Activated T-helper 2 cell treated with anti-CD3 and anti-CD28 coated beads, Interferon-gamma antibody, Interleukin-2, Interleukin-4, amounts not matched to agents 10 μg/mL and 5 μg/mL and 100 μg/mL, durations not matched to agents 14 hours and 24 hours and 36 hours (primary cell): ENCODE measurements at places on chromosomes 11 and 22. TPM values are rescaled to one million over a fixed set of nuclear protein-coding genes. Genes with fewer than 3 reads are reported as not detected.

GRCh38 chr11:111483431-111483830 lies 28.8 kb downstream of the BTG4 start:
- H3K4me1 ChIP-seq: no peaks in the 10 kb centered on the region
- no peak overlapping the region for H3K27ac ChIP-seq
- H3K27me3 ChIP-seq: peaks cover 35% of the 10 kb centered on the region

The ASRGL1 gene
- 6.1 and 7.4 TPM in 2 replicates for total RNA-seq

- H3K27ac ChIP-seq: no peak overlapping the region
- H3K4me3 ChIP-seq: no peak overlapping the region
- no peaks in the 10 kb centered on the region for H3K27me3 ChIP-seq
- H3K36me3 ChIP-seq: no peaks in the 10 kb centered on the region
- H3K4me1 ChIP-seq: no peaks in the 10 kb centered on the region
These were observed 55.7 kb upstream of the SHANK2 start for GRCh38 chr11:71307811-71308645.

- peaks cover 13% of the 10 kb centered on the region for H3K4me1 ChIP-seq
- H3K36me3 ChIP-seq: peaks cover 7% of the 10 kb centered on the region
- no peaks in the 10 kb centered on the region for H3K27me3 ChIP-seq
- peak within 1 kb of the TSS; percentile 91 for H3K4me3 ChIP-seq
These were observed at the start of gene EFEMP2 for GRCh38 chr11:65872586-65873317. Gene EFEMP2 (minus strand): TSS chr11:65872800. CDS start chr11:65872354, 446 bp downstream.

GRCh38 chr22:16933291-16934282 lies 74.4 kb downstream of the GAB4 start:
- DNase-seq: no peak
- peaks cover under 1% of the 10 kb centered on the region for H3K4me1 ChIP-seq
- H3K4me3 ChIP-seq: no peak overlapping the region

DNA sequence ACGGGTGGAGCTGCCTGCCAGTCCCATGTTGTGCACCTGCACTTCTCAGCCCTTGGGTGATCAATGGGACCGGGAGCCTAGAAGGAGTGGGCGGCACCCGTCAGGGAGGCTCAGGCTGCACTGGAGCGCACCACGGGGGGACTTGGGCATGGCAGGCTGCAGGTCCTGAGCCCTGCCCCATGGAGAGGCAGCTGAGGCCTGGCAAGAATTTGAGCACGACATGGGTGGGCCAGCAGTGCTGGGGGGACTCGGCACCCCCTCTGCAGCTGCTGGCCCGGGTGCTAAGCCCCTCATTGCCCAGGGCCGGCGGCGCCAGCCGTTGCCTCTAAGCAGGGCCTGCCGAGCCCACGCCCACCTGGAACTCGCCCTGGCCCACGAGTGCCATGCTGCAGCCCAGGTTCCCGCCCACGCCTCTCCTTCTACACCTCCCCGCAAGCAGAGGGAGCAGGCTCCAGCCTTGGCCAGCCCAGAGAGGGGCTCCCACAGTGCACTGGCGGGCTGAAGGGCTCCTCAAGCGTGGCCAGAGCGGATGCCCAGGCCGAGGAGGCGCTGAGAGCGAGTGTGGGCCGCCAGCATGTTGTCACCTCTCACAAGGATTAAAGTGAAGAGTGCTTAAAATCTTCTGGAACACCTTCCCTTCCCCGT lies 372.0 kb downstream of the ETS1 start:
- DNase-seq: no peak
- no peak overlapping the region for H3K4me3 ChIP-seq
- H3K27me3 ChIP-seq: no peaks in the 10 kb centered on the region
- H3K4me1 ChIP-seq: no peaks in the 10 kb centered on the region
- H3K27ac ChIP-seq: no peak overlapping the region

The DERL3 gene
- 10.3 TPM in 2 replicates for total RNA-seq

- H3K36me3 ChIP-seq: peaks cover 89% of the 10 kb centered on the region
- no peak for DNase-seq
- peaks cover 34% of the 10 kb centered on the region for H3K4me1 ChIP-seq
These were observed 8.7 kb upstream of the ANKRD13D start for GRCh38 chr11:67280341-67280787.

- no peaks in the 10 kb centered on the region for H3K27me3 ChIP-seq
- no peak overlapping the region for H3K27ac ChIP-seq
- H3K4me1 ChIP-seq: no peaks in the 10 kb centered on the region
- no peaks in the 10 kb centered on the region for H3K36me3 ChIP-seq
These were observed 29.9 kb downstream of the GUCY1A2 start for GRCh38 chr11:106988151-106989077.

DNA sequence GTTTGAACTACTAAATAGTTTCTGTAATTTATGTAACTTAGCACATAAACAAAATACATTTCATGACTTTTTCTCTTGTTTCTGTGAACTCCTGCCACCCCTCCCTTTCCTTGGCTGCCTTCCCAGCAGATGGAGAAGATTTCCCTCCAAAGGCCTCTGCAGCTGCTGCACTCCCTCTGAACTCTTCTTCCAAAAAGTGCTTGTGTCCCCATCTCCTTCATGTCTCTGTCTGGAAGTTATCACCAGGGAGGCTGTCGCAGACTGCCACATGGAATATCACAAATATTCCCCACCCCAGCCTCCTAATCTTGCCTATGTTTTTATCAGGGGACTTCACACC lies 1068.3 kb downstream of the OPCML start:
- H3K27me3 ChIP-seq: no peaks in the 10 kb centered on the region
- H3K36me3 ChIP-seq: no peaks in the 10 kb centered on the region
- H3K4me1 ChIP-seq: no peaks in the 10 kb centered on the region

The TBX10 gene
- not detected in 2 replicates for total RNA-seq

The C1QTNF4 gene
- total RNA-seq: 0.21 and 0.30 TPM in 2 replicates

GRCh38 chr11:71329786-71330185 lies 77.4 kb upstream of the SHANK2 start:
- no peak for DNase-seq
- no peaks in the 10 kb centered on the region for H3K27me3 ChIP-seq
- H3K4me3 ChIP-seq: no peak overlapping the region

DNA sequence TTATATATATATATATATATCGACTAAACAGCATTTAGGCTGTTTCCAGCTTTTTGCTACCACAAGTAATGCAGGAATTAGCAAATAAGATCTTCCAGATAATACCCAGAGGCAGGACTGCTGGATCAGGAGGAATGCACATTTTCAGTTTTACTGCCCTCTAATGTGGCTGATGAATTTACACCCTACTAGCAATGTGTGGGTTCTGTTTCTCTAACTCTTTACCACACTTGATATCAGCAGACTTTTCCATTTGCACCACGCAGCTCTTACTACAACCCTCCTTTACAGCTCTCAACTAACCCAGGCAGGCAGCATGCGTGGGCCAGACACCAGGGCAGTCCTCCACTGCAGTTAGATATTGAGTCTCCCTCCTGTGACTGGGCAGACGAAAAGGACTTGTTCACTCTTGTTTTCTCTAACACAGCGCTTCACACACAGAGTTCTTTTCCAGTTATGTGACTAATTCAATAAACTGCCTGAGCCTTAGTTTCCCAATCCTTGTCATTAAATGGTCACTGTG lies 67.7 kb downstream of the IGLL5 start:
- DNase-seq: no peak
- H3K36me3 ChIP-seq: no peaks in the 10 kb centered on the region
- H3K4me3 ChIP-seq: no peak overlapping the region
- peaks cover 31% of the 10 kb centered on the region for H3K27me3 ChIP-seq
- H3K27ac ChIP-seq: no peak overlapping the region

- H3K27ac ChIP-seq: no peak overlapping the region
- no peak overlapping the region for H3K4me3 ChIP-seq
- no peaks in the 10 kb centered on the region for H3K36me3 ChIP-seq
- no peaks in the 10 kb centered on the region for H3K27me3 ChIP-seq
- DNase-seq: no peak
These were observed 1130.4 kb downstream of the LRRC4C start for GRCh38 chr11:40328890-40329614.

DNA sequence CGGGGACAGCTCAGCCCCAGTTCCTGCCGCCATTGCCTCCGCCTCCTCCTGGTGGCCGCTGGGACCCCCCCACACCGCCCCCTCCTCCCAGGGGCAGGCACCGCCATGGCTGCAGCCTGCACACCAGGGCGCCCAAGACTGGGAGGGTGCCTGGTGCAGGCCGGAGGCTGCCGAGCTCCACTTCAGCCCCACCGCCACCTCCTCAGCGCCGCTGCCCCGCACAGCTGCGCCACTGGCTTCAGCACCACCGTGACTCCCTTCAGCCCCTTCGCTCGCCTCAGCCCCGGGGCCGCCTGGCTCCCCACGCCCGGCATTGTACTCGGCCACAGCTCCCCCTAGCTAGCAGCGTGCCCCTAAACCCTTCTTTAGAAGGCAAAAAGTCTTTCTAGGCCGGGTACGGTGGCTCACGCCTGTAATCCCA lies 131.1 kb downstream of the CRYBB2 start:
- no peak for DNase-seq
- H3K4me1 ChIP-seq: no peaks in the 10 kb centered on the region
- no peak overlapping the region for H3K27ac ChIP-seq
- H3K4me3 ChIP-seq: no peak overlapping the region

- DNase-seq: no peak
- no peaks in the 10 kb centered on the region for H3K27me3 ChIP-seq
- peaks cover 47% of the 10 kb centered on the region for H3K4me1 ChIP-seq
- peak overlapping the region; percentile 89 for H3K27ac ChIP-seq
These were observed 5.0 kb upstream of the SH3BP1 start for GRCh38 chr22:37634417-37634924.

- H3K27ac ChIP-seq: no peak overlapping the region
- peaks cover 3% of the 10 kb centered on the region for H3K27me3 ChIP-seq
- no peaks in the 10 kb centered on the region for H3K4me1 ChIP-seq
- H3K36me3 ChIP-seq: no peaks in the 10 kb centered on the region
- no peak for DNase-seq
These were observed 32.6 kb downstream of the NFAM1 start for GRCh38 chr22:42399315-42400271.
